Parietal lobe (tissue), 2 donors: ENCODE measurements at places on chromosomes 5 and 9. TPM values are rescaled to one million over a fixed set of nuclear protein-coding genes. Genes with fewer than 3 reads are reported as not detected.

The LCP2 gene
- total RNA-seq = 1.3 TPM

The ITK gene
- not detected for total RNA-seq

The IFNB1 gene
- total RNA-seq = not detected

The VAV2 gene
- 45.4 TPM for total RNA-seq

The PRDM9 gene
- not detected for total RNA-seq

The PRELID2 gene
- total RNA-seq = 19.7 TPM

The RANBP17 gene
- 95.5 TPM for total RNA-seq

The FOXD4L3 gene
- total RNA-seq = not detected
